ENCODE measurements at places on chromosomes 3 and 15.

DNA sequence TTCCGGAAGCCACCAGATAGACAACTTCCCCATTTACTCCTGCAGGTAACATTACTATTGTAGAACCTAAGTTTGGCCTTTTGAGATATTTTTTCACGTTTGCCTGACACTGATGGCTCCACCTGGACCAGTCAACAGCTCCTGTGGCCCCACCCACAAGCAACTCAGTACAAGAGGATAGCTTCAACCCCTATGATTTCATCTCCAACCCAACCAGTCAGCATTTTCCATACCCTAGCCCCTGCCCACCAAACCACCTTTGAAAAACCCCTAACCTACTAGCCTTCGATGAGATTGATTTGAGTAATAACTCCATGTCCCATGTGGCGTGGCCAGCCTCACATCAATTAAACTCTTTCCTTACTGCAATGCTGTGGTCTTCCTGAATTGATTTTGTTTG lies 950 bp upstream of the EHHADH start:
- DNase-seq: no peak

- DNase-seq: no peak
These were observed 1046.3 kb downstream of the DIPK2A start for GRCh38 chr3:145017959-145018358.

DNA sequence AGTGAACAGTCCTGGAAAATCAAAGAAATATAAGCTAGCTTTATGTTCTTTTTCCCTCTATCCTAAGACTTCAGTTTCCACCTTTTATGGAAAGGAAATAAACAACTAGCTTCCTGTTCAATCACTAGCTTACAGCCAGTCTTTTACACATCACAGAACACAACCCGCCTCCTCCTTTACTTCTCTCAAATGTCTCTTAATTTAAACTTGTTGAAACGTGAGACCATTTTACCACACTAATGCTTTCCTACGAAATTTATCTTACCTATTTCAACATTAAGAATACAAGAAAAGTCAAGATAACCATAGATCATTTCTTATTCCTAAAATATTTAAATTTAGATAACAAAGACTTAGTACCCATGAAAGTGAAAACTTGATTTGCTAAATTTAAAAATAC lies 6.2 kb downstream of the PRTG start:
- DNase-seq: no peak

- DNase-seq: peak; percentile 83
These were observed 54.3 kb downstream of the DGKG start for GRCh38 chr3:186307594-186308221.

DNA sequence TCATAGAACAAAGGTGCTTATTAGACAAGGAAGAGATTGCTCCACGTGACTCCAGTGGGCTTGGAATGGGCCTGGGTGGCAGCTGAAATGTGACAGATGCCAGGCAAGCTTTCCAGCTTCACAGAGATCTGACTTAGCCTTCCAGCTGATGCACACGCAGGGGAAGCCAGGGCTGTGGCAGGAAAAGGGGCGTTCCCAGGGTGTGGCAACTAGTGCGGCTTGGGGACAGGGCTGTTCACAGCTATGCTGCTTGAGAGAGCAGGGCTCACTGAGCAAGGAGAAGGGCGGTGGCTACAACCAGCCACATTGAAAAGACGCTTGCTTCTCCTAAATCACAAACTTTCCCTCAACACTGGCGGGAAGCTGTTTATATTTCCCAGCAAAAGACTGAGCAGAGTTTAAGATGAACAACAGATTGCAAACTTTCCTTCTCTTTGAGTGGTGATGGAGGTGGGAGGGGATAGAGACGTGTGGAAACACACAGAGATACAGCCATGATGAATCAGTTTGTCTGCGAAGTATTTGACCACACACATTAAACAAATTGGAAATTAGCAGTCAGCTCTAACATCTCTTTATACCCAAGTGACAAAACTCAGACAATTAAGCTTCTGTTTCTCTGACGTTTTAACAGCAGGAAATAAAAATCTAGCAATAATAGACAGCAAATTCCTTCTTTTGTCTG lies 127.5 kb downstream of the BDH1 start:
- DNase-seq: peak; percentile 60

GRCh38 chr3:14920536-14920935 lies 26.8 kb upstream of the NR2C2 start:
- DNase-seq: no peak

DNA sequence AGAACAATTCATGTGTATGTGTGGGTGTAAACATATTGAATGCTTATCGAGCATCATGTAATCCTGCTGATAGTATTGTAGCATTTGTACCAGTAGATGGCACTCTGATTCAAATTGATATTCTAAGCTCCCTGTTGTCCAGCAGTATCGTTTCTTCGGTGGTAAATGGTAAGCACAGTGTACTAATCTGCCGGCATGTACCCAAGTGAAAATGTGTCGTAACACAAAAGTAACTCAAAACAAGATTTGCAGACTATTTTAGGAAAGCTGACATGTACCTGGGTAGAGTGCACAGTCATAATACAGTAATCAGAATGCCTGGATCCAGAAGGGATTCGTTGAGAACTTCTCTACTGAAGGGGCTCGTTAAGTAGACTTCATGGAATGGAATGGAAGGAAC lies 31.7 kb upstream of the MNS1 start:
- peak; percentile 60 for DNase-seq

DNA sequence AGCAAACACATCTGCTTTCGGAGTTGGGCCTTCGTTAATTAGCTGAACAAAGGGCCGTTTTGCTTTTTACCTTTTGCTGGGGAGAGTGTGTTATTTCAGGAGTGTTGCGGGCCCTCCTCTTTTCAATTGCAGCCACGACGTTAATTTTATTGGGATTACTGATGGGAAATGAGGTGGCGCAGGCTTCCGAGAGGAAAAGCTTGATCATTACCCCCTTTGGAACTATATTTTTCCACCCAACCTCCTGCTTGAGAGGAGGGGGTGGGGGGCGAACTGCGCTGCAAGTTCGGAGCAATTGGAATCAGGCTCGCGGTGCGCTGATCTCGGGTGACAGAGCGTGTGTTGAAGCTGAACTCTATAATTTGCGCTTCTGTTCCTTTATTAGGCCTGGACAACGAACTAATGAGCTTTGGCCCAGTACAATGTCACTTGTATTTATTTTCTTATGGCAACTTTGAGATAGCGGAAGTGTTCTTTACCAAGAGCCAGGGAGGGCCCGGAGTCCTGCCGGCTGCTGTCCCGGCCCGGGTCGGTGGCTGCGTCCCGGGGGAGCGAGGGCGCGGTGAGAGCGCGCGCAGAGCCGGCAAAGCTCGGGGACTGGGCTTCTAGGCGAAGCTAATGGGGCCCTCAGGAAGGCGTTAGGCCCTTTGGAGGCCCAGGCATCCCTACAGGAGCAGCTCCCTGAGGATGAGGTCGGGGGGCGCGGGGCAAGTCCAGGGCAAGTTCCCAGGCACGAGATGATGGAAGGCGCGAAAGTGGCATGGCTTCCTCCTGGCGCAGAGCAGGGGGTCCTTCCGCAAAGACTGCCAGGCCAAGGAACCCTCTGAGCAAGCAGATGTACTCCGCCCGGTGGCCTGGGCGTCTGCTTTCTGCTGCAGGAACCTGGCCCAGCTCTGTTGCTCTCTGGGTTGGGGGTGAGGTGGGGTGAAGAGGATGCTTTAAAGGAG lies 12.9 kb downstream of the NR2F2 start:
- no peak for DNase-seq

DNA sequence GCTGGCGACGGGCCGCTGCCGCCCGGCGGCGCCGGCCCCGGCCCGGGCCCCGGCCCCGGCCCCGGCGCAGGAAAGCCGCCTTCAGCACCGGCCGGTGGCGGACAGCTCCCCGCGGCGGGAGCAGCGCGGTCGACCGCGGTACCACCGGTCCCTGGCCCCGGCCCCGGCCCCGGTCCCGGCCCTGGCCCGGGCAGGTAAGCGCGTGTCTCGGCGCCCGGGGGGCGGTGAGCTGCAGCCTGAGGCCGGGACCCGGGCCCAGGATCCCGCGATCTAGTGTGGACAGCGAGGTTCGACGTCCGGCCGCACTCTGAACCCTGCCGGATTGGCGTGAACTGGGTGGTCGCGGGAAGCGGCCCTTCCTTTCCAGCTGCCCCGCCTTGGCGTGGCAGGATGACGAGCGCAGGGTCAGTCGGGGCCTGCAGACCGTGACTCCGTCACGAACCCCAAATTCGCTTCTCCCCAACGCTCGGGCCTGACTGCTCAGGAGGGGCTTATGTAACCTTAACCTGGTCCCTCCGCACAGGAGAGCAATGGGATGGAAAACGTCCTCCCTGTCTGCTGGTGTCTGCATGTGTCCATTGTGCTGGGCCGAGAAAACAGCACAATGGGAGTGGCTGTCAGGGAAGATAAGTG lies 472 bp downstream of the BSN start:
- peak; percentile 70 for DNase-seq

DNA sequence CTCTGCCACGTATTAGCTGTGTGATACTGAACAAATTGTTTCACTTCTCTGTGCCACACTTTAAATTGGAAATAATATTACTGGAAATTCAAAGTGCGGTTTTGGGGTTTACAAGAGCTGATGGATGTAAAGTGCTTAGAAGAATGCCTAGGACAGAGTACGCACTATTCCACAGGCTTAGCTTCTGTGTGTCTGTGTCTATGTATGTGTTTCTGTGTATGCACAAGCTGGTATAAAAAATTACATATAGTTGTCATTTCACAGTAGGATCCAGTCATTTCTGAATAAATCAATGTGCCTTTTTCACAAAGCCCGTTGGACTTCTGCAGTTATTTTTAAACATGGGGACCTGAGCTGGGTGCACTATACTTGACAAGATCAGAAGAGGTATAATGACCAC lies 370.4 kb downstream of the TUSC7 start:
- DNase-seq: no peak

DNA sequence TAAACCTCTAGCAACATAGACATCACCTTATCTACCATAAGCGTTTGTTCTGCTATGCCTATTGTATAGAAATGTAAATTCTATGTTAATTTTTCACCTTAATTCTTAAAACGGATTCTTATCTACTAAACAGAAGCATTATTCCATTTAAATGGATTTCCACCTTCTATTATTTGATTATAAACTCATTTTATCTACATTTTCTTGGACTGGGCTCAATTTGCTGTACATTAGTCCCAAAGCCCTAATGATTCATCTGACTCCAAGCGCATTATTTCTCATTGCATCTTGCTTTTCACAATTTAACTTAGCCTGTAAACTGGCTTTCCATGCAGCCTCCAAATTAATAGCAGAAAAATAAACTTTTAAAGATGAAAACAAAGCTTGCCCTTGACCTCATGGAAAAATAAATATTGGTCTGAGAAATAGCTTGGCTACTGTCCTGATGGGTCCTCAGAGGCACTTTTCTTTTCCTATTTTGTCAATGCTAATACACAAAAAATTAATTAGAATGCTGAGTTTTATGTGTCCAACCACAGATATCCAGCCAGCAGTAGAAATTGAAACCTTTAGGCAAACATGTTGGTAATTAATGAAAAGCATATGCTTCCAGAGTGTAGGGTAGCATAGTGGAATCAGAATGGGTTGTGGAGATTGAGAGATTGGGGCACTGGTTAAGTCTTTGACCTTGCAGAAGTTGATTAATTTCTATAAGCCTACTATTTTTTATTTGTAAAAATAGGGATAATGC lies 81.4 kb upstream of the CFAP20DC start:
- no peak for DNase-seq

GRCh38 chr15:93072411-93073394 lies 16.3 kb downstream of the RGMA start:
- DNase-seq: peak; percentile 42

GRCh38 chr15:73389971-73390544 lies 21.3 kb upstream of the HCN4 start:
- DNase-seq: no peak

DNA sequence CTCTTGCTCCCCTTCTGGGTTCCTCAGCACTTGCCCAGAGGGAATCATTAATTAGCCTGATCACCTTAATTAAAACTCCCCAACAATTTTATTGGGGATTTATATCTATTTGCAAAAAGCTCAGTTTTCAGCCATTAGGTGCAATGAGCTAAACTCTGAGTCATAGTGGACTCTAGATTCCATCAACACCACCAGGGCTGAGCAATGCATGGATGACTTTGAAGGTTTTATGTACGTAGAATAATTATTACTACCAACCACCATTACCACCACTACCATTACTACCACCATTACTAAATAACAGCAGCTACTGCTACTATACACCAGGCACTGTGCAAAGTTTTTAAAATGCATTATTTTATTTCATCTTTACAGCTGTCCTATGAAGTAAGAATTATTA lies 81.2 kb downstream of the ZNF621 start:
- no peak for DNase-seq
